ENCODE measurements at places on chromosomes 2 and 18. TPM values are rescaled to one million over a fixed set of nuclear protein-coding genes. Genes with fewer than 3 reads are reported as not detected.

Gene SOX11
- total RNA-seq = 2.8 TPM

DNA sequence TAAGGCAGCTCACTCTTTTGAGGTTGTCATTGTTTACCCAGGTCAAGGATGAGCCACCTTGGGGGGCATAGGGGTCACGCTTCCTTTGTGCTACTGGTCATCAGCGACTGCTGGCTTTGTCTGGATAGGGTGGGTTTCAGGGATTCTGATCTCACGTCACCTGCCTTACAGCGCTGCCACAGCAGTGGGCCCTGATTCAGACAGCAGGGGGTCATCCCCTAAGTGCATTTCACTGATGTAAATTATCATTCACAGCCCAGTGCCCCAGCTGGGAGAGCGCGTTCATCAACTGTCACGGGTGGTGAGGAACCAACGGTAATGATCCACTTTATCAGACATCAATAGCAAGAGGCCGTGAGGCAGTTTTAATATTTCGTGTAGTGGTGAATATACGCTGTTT is 291.2 kb downstream of the NEDD4L start:
- DNase-seq = no peak

GRCh38 chr2:114046373-114046772 is 156.5 kb downstream of the ACTR3 start:
- DNase-seq = no peak

- no peak for DNase-seq
Observed at GRCh38 chr2:221518201-221518934, 53.7 kb downstream of the EPHA4 start.

Gene GBX2
- total RNA-seq = 0.94 TPM

GRCh38 chr18:4172196-4173100 is 282.7 kb downstream of the DLGAP1 start:
- no peak for DNase-seq

- DNase-seq = no peak
Observed at GRCh38 chr2:148542614-148543013, 101.9 kb upstream of the EPC2 start.

Gene ATOH8
- total RNA-seq = 59.1 TPM

Gene ESPNL
- 0.03 TPM for total RNA-seq

GRCh38 chr2:96430394-96430988 is 74.7 kb downstream of the NEURL3 start:
- no peak for DNase-seq

- no peak for DNase-seq
Observed at GRCh38 chr2:209976698-209977385, 25.6 kb upstream of the RPE start.

Gene BIN1
- 50.8 TPM for total RNA-seq

- no peak for DNase-seq
Observed at GRCh38 chr2:66437109-66437690, 2.3 kb downstream of the MEIS1 start.

- DNase-seq = no peak
Observed at GRCh38 chr2:207952564-207953345, 72.6 kb downstream of the PLEKHM3 start.

Gene SRD5A2
- total RNA-seq = not detected

DNA sequence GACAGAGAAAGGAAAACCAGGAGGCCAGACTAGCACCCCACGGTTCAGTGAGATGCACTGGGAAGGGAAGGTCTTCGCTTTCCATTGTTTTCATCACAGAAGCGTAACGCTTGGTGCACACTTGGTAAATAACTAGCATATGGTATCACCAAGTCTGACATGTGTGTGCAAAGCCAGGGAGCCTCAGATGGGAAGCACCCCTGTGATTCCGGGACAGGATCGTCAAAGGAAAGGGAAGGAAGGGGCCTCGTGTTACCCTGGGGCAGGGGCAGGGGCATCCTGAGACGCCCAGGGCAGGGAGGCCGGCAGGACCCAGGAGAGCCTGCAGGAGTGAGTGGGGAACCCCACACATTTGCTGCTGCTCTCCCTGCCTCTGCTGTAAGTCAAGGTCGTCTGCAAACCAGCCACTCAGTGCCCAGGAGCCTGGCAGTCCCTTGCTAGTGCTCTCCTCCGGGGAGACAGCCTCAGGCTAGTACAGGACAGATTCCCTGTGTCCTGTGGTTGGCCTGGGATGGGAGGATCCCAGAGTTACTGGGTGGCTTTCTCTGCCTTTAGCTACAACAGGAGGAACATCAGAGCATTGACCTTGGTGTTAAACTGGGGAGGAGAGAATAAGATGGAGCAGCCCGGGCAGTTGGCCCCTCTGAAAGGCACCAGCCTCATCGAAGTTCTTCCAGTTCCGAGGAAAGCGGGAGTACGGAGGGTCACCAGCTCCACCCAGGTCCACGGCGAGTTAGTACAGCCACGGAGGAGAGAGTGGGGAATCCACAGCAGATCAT is 192.5 kb downstream of the NDUFA10 start:
- no peak for DNase-seq

GRCh38 chr2:38374984-38375383 is 2.1 kb downstream of the ATL2 start:
- no peak for DNase-seq

Gene NTSR2
- total RNA-seq = not detected

DNA sequence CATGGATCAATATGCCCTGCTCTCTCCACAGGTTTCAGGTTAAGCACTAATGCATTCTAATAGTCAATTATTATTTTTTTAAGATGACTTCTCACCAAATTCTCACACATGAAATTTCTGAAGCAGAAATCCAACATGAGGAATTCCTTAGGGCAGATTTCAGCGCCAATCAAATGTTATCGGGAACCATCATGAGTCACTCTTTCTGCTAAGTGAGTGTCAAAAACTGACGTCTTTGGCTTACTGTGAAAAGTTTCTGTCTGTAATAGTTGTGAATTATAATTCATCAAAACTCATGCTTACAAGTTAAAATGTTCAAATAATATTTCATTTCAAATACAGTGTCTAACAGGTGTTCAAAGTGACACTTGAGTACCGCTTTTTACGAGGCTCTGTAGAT is 1038.6 kb downstream of the SOCS6 start:
- DNase-seq = no peak

- no peak for DNase-seq
Observed at GRCh38 chr2:156430236-156430979, 5.8 kb upstream of the GPD2 start.

Gene LYPD6B
- 1.6 TPM for total RNA-seq

DNA sequence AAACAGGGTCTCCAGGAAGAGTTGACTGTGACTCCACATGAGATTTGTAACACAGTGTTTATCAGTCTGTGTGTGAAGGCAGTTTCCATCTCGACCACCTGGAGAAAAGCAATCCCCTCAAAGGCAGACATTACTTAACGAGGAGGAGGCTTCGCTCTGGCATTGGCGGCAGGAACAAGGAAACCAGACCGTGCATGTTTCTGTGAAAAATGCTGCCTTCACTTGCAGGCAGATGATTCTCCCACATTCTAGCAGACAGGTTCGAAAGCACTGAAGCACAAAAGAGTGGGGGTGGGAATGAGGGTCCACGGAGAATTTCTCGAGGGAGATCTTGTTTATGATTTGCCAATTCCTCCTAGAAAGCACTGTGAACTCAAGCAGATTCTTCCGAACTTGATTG is 414.0 kb downstream of the SLC4A3 start:
- DNase-seq = no peak

- DNase-seq = no peak
Observed at GRCh38 chr2:230982528-230982927, 13.4 kb upstream of the SPATA3 start.

DNA sequence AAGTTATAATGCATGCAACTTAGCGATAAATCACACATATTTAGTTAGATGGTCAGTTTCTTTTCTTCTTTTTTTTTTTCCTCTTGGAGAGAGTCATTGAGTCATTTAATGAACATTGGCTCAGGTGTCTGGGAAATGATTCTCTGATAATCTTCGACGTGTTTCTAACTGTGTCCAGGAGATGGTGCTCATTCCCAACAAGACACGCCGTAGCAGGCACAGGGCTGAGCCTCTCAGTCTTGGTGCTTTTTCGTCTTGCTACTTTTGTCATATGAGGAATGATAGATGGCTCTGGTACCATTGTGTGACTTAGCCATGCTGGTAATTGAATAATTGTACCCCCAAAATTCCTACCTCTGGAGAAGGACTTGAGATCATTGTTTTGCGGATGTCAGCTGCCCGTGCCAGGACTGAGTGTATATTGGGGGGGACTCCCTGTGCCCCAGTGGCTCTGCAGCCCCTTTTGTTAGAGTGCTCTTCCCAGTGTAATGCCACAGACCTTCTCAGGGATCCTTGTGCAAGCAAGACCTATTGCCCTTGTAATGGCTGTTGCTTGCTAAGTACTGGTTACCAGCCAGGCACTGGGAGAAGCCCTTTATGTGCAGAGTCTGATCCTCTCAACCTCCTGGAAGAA is 107.6 kb upstream of the CYRIA start:
- peak; percentile 16 for DNase-seq

GRCh38 chr2:159249990-159250715 is 36.4 kb downstream of the WDSUB1 start:
- peak; percentile 80 for DNase-seq

DNA sequence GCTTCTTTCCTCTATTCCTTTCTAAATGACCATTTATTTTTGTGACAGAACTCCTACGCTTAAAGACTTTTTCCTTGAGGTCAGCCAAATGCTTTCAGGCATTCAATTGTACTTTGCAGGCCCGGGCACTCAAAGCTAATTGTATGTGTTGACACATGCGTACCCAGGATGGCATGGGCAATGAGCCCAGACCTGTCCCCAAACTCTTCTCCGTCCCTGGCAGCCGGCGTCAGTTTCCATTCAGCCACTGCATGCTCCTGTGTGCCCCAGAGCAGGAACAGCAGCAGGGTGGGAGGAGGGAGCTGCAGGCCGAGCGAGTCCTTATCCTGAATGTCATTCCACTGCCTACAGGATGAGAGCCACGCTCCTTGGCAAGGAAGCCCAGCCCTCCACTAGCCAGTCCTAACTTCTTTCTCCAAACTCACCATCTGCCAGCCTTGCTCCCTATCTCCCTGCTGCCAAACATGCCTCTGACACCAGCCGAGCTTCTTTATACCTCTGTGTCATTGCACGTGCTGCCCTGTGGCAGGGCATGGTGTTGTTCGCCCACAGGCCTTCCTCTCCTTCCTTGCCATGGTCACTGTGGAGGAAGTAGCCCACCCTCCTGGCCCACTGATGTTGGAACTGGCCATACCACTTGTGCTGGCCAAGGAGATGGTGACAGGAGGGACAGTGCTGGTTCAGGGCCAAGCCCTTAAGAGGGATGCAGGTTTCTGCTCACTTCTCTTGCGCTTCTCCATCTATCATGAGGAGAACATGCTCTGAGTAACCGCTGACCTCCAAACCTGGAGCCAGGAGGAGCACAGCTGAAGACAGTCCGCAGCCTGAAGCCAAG is 116.9 kb upstream of the FHL2 start:
- DNase-seq = no peak

DNA sequence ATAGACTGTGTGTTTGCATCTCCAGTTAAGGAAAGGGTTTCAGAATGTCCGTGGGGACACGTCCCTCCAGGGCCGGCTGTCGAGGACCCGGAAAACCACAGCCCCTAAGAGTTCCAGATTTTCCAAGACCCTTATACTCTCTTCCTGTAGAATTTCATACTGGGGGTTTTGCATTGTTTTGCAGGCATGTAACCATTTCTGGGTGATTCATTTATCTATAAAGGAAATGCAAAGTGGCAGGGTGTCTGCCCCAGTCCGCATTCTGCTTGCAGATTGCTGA is 8.5 kb downstream of the SP9 start:
- no peak for DNase-seq

Gene CRYGC
- not detected for total RNA-seq

Gene SERPINB3
- not detected for total RNA-seq

GRCh38 chr2:109265369-109265768 is 136.4 kb downstream of the SH3RF3 start:
- no peak for DNase-seq

Gene UGT1A5
- total RNA-seq = not detected

DNA sequence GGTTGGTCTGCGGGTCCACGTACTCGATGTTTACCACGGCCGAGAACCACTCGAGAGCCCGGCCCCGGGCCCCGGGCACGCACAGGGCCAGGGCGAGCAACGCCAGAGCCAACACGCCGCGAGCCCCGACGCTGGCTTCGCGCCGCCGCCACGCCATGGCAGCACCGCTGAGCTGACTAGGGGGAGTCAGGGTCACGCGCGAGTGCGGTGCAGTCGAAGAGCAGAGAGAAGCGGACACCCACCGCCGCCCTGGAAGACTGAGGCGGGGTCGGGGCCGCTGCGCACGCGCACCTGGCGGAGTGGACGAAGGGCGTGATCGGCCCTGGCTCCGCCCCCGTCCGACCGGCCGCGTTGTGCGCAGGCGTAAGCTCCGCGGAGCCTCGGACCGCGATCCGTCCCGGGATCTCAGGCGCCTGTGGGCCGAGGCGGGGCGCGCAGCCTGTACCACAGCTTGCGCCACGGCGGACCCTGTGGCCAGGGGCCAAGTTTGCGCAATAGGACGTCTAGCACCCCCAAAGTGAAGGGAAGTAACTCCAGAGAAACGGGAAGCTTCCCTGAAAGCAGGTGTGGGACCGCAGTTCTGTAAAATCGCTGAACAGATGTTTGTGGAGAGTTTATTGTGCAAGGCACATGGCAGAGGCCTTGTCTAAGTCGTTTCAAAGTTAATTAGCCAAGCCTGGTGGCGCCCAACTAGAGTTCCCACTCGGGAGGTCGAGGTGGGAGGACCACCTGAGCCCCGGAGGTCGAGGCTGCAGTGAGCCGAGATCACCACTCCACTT is at the start of gene RNF149:
Gene RNF149, minus strand, starts transcription at position 270 of the 779 bp plus-strand sequence. Its CDS starts 113 bp downstream, at position 157.
- DNase-seq = peak; percentile 89

- DNase-seq = no peak
Observed at GRCh38 chr2:208274748-208275147, 8.7 kb downstream of the PIKFYVE start.

Gene NDUFV2
- 311 TPM for total RNA-seq

DNA sequence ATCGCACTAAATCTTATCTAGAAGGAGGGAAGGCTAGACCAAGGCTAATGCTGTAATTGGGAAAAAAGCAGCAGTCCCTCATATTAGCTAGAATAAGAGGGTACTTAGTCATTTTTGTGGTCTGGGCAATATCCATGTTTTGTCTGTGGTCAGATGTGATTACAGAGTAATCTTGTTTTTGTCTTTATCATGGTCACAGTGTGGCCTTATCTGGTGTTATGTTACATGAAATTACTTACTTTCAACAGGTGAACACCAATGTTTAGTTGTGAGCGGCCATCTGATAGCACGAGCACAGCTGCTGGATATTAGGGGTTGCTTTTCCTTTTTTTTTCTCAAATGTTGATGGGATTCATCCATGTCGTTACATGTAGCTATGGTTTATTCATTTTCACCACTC is 23.7 kb upstream of the PLEKHM3 start:
- DNase-seq = no peak

GRCh38 chr2:221001381-221001801 is 570.7 kb downstream of the EPHA4 start:
- no peak for DNase-seq

DNA sequence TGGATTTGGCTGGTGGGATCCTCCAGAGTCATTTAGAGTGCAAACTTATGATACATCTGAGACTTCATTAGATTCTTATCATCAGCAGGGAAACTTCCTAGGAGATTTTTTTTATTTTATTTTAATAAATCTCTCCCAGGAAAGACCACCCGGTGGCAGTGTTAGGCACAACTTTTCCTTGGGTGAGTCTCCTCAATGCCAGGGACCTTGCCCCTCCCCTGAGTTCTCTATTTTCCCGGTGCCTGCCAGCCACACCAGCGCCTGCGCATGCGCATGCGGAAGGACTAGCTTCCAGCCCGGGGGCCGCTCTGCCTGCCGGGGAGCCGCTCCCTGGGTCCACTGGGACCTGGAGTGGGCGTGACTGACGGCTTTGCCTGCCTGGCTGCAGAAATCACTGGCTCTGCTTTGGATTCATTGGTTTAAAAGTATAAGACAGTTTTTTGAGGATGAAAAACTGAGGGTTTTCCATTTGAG is 86.6 kb downstream of the TMEM182 start:
- DNase-seq = peak; percentile 86

- no peak for DNase-seq
Observed at GRCh38 chr2:218371983-218372350, 10.1 kb upstream of the SLC11A1 start.

Measured in MG63 (cell line).